ENCODE measurements at places on chromosomes 7 and 10.

DNA sequence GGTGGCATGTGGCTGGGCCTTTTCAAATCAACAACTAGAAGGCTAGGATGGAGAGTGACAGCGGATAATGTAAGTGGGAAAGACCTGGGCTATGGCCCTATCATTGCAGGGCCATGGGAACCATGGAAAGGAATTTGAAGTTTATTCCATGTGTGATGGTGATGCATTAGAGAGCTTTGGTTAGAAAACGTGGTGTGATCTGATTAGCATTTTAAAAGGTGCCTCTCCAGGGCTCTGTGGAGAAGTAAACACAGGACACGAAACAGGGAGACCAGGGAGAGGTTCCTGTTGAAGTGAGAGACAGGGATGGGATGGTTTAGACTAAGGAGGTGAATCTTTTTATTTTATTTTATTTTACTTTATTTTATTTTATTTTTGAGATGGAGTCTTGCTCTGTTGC is 749.5 kb downstream of the GATA3 start:
- no peak for DNase-seq

DNA sequence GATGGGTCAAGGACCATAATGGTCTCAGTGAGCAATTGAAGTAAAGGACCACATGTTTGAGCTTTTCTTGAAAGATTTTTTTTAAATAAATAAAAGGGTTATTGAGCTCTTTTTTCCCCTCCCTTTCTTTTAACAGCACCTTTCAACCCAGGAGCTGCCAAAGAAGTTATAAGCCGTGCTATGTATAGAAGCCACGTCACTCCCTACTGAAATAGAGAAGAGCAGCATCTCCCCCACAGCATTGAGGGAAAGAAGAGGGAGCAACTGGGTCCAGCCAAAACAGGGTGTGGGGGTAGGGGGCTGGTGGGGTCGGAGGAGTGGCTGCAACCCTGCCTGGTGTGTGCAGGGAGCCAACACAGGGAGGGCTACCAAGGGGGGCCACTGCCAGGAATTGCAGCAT is 227.2 kb downstream of the PLXNA4 start:
- DNase-seq, result no peak

DNA sequence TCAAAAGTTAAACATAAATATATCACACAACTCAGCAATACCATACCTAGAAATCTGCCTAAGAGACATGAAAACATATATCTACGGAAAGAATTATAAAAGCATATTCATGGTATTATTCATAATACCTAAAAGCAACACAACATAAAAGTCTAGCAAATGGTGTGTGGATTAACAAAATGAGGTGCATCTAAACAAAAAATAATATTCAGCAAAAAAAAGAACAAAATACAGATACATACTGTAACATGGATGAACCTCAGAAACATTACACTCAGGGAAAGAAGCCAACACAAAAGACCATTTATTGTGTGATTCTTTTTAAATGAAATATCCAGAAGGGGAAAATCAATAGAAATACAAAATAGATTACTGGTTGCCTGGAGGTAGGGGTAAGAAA is 155.0 kb downstream of the IMMP2L start:
- DNase-seq, result no peak

- no peak for DNase-seq
Observed at GRCh38 chr10:130360826-130361311, 224.7 kb downstream of the GLRX3 start.

- no peak for DNase-seq
Observed at GRCh38 chr7:35652124-35652523, 42.8 kb downstream of the HERPUD2 start.

DNA sequence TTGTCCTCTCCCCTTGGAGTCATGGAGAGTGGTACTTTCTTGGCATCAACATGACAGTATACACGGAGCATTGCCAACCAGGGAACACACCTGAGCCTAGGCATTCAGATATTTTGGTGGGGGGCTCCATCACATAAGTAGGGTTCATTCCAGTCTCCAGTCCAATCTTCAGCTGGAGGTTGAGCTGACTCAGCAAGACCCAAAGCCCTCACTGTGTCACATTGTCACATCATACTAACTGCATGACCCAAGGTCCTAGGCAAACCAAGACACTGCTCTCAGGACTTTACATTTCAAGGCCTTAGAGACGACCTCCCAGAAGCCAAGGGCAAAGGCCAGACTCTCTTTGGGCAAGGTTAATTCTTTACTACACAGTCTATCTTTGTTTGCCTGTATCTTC is 190.1 kb downstream of the TMEM178B start:
- no peak for DNase-seq

DNA sequence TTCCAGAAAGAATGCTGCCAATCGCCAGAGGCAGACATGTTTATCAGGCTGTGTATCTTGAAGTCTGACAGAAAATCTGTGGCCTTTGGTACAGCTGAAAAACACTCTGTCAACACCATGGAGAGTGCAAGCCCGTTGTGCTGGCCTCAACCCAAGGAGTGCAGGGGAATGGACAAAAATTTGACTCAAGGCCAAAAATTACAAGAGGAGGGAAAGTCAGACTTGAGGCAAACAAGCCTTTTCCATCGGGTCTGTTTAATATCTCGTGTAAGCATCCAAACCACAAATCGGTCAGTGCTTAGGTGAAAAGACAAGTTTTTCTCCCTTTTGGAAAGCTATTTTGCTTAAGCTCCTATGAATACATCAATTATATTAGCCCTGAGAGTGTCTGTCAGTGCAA is 305.3 kb upstream of the NFE2L3 start:
- no peak for DNase-seq

- no peak for DNase-seq
Observed at GRCh38 chr10:60144099-60144498, 237.7 kb upstream of the CCDC6 start.

DNA sequence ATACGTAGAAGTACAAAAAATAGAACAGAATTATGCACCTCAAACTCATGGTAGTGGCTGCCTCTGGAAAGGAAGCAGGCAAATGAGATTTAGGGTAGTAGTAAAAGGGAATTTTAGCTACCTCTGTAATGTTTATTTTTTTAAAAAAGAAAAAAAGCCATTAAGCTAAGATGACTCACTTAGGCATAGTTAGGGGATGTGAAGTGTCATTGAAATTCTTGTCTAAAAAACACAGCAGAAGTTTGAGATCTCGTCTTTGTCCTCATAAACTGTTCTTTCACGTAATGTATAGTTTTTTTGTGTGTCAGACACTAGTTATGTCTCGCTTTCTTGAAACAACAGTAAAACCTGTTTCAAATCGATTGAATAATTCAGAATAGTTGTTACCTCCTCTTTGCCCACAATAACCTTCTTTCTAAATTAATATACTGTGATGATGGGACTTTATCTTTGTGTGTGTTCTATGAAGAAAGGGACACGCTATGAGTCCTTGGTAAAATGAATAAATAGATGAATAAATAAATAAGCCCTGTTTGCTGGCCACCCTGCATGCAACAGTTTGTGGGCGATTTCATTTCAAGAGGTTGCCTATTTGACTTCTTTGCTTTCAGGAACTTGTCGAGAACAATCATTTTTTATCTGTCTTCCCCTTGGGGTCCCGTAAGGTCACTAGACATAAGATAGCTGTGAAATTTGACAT is 14.5 kb upstream of the FBXW4 start:
- DNase-seq, result no peak

GRCh38 chr10:121084016-121084674 is 233.0 kb downstream of the WDR11 start:
- no peak for DNase-seq
